Activated T-helper 1 cell treated with anti-CD3 and anti-CD28 coated beads, Interleukin-12 subunit alpha, Interleukin-12 subunit beta, Interleukin-2, Interleukin-4 antibody, amounts not matched to agents 30 ng/mL and 10 ng/mL and 1 ng/mL, durations not matched to agents 14 hours and 24 hours and 36 hours (primary cell): ENCODE measurements at places on chromosomes 6 and 20. TPM values are rescaled to one million over a fixed set of nuclear protein-coding genes. Genes with fewer than 3 reads are reported as not detected.

GRCh38 chr6:161228921-161229591, 44.8 kb downstream of the AGPAT4 start:
- no peak for DNase-seq

TMEM244 gene
- total RNA-seq = not detected in 2 replicates

- no peak for DNase-seq
These were observed 75.5 kb downstream of the SLC22A23 start for GRCh38 chr6:3381233-3381921.

DNA sequence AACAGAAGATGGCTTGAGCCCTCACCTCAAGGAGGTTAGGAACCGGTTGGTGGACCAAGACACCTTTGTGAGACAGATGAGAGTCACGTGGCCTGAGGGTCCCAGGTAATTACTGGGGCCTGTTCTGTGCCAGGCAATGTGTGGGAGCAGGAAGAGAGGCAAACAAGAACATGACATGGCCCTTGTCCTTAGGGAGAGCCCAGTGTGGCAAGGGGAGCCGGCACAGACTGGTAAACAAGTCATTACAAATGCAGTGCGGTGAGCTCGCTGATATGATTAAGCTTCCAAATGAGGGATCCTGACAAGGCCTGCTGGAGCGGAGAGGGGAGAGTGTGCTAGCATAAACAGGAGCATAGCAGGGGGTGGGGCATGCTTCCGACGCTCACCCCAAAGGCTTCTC, 55.6 kb downstream of the ZNF831 start:
- no peak for DNase-seq

- no peak for DNase-seq
These were observed 754 bp downstream of the TNF start for GRCh38 chr6:31575952-31576685.

DNA sequence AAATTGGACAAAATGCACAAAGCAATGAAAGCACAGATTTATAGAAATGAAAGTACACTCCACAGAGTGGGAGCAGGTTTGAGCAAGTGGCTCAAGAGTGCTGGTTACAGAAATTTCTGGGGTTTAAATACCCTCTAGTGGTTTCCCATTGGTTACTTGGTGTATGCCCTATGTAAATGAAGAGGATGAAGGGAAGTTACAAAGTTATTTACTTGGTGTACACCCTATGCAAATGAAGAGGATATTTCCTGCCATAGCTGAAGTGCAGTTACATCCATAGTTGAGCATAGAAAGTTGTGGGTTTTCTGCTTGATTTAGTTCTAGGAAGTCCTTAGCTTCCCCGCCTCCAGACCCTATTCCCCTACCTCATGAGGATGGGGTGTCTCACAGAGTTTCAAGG, 22.7 kb downstream of the BCAS1 start:
- DNase-seq = no peak

DNA sequence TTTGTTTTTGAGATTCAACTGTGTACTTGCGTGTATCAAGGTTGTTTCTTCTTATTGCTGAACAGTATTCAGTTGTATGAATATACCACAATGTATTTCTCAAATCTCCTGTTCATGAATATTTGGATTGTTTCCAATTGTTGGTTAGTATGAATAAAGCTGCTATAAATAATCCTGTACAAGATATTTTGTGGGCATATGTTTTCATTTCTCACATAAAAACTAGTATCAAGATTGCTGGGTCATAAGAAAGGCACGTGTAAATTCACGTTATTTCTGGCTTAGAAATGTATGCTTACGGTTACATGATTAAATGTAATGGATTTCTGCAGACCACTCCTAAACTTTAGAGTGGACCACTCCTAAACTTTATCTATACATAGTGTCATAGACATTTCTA, 96.6 kb downstream of the BTBD3 start:
- DNase-seq = no peak

ENPP1 gene
- 1.0 and 1.2 TPM in 2 replicates for total RNA-seq

APCDD1L gene
- total RNA-seq = not detected in 2 replicates

DNA sequence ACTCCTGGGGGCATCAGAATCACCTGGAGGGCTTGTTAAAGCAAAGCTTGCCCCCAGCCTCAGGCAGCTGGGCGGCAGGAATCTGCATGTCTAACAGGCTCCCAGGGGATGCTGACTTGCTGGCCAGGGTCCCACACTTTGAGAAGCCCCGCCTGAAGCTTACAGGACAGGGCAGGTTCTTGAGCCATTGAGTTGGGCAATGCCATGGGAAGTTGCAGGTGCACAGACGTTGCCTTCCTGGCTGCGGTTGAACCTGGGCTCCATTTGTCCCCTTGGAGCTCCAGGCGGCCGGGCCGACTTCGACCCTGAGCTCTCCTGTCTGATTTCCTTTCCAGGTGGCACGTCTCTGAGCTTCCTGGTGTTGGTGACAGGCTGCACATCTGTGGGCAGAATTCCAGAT, 46.8 kb downstream of the SYNJ2 start:
- no peak for DNase-seq

EEF1A2 gene
- 0.80 and 1.1 TPM in 2 replicates for total RNA-seq

HM13 gene
- 215 and 228 TPM in 2 replicates for total RNA-seq

GRCh38 chr6:89729818-89730217, 89.8 kb downstream of the MDN1 start:
- no peak for DNase-seq

SNX14 gene
- total RNA-seq = 49.5 and 51.0 TPM in 2 replicates

DNA sequence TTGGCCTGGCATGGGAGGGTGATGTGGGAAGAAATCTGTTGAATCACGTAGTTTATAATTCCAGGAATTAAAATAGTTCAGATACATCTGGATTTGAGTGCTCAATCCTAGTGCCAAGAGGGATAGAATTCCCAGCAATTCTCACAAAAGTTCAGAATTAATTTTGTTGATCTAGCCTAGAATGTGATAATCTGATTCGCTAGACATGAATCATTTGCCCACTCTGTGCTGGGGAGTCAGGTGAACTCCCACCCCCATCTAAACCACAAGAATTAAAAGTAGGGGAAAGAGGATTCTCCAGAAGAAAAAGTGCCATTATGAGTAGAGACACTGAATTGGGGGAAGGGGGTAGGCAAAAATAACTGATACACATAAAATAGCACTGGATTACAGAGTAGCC, 85.0 kb downstream of the LIN28B start:
- no peak for DNase-seq

DNAH8 gene
- 0.03 and 0.05 TPM in 2 replicates for total RNA-seq

GRCh38 chr6:156131221-156131903, 645.8 kb upstream of the ARID1B start:
- no peak for DNase-seq
